Astrocyte (in vitro differentiated cells and primary cell): ENCODE measurements at places on chromosomes 1 and 21.
A peak's percentile ranks its signal among the peaks of the same experiment; 100 is the strongest.

DNA sequence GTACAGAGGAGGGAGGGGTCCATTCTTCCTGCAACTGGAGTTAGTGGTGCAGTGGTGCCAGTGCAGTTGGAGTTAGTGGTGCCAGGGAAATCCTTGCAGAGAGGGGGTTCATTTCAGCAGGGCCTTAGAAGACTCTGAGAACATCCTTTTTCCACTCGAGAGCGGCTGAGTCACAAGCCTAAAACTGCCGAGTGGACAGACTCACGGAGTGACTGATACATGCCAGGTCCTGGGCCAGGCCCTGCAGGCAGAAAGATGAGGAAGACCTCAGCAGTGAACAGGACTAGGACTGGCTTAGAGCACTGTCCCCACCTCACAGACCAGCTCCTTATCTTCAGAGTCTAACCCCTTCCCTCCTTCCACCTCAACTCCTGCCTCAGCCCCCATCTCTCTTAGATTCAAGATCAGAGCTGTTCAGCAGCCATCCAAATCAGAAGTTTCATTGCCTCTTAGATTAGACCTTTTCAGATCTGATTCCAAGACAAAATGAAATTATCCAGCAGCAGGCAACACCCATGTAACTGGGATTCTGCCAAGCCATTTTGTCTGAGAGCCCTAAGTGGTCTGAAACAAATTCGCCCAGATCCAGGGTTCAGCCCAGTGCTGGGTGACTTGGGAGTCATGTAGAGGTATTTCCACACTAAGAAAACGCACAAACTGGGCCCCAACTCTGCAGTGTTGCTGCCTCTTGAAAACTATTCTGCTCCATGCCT is 12.7 kb upstream of the IKBKE start:
- DNase-seq: no peak
- peaks cover 7% of the 10 kb centered on the region for H3K4me1 ChIP-seq
- H3K4me3 ChIP-seq: no peak overlapping the region
- H3K36me3 ChIP-seq: peaks cover 13% of the 10 kb centered on the region
- H3K27me3 ChIP-seq: no peaks in the 10 kb centered on the region
- no peak overlapping the region for H3K27ac ChIP-seq

- no peaks in the 10 kb centered on the region for H3K27me3 ChIP-seq
- DNase-seq: no peak
- no peak overlapping the region for H3K27ac ChIP-seq
- H3K36me3 ChIP-seq: no peaks in the 10 kb centered on the region
- peaks cover 18% of the 10 kb centered on the region for H3K4me1 ChIP-seq
- no peak overlapping the region for H3K4me3 ChIP-seq
Measured at GRCh38 chr1:9451081-9451480, 88.2 kb upstream of the SLC25A33 start.

GRCh38 chr1:72229893-72230292 is 52.4 kb downstream of the NEGR1 start:
- H3K36me3 ChIP-seq: no peaks in the 10 kb centered on the region
- H3K27me3 ChIP-seq: no peaks in the 10 kb centered on the region
- H3K4me1 ChIP-seq: no peaks in the 10 kb centered on the region
- DNase-seq: peak; percentile 10
- no peak overlapping the region for H3K4me3 ChIP-seq

- H3K4me1 ChIP-seq: peaks cover 16% of the 10 kb centered on the region
- H3K36me3 ChIP-seq: no peaks in the 10 kb centered on the region
- H3K4me3 ChIP-seq: no peak overlapping the region
- peaks cover 43% of the 10 kb centered on the region for H3K27me3 ChIP-seq
- H3K27ac ChIP-seq: no peak overlapping the region
Measured at GRCh38 chr1:156856282-156856785, 2.6 kb downstream of the INSRR start.

- peaks cover 2% of the 10 kb centered on the region for H3K36me3 ChIP-seq
- H3K27me3 ChIP-seq: no peaks in the 10 kb centered on the region
- H3K4me1 ChIP-seq: peaks cover 48% of the 10 kb centered on the region
- DNase-seq: no peak
Measured at GRCh38 chr1:41622859-41623732, 138.6 kb upstream of the EDN2 start.

GRCh38 chr1:5532811-5533210 is 459.4 kb downstream of the NPHP4 start:
- H3K27ac ChIP-seq: no peak overlapping the region
- H3K4me3 ChIP-seq: no peak overlapping the region
- no peaks in the 10 kb centered on the region for H3K4me1 ChIP-seq
- no peaks in the 10 kb centered on the region for H3K27me3 ChIP-seq
- no peak for DNase-seq

DNA sequence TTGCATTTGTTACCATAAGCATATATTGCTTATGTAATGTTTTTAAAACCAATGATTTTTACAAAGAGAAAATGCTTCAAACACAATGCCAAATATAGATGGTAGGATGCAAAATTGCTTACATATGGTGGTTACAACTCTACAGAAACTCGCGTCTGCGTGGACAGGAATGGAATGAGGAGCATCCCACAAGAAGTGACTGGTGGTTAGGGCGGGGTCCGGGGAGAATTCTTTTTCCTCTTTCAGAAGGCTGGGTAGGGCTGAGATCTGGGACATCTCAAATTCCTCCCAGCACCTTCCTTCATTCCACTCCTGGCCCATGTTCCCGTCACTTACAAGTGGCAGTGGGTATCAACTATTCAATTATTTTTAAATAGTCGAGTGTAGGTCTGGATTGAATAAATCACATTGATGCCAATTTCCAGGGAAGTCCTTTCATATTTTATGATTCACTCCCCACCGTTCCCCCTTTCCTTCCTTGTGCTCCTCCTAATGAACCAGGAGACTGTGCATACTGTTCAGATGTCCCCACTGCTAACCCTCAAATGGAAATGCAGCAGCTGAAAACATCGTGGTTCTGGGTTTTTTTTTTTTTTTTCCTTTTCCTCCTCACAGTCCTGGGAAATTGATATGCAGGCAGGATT is 174.5 kb upstream of the POU3F1 start:
- no peaks in the 10 kb centered on the region for H3K27me3 ChIP-seq
- H3K27ac ChIP-seq: peak overlapping the region; percentile 4
- DNase-seq: peak; percentile 94
- no peak overlapping the region for H3K4me3 ChIP-seq

DNA sequence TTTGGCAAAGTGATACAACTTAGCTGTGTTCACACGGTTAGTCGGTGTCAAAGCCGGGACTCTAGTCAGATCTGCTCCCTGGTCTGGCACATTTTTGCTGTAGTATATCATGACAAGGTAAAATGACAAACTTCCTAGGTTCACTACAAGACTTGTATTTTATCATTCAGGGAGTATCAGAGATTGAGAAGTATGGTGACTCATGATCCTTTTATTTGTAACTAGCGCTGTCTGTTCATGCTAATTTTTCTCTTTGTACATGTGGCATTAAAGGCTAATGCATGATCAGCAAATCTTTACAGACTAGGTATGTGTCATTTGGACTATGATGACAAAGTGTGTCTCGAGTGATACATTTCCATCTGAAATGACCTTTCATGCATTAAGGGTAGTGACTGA is 326.7 kb downstream of the SIPA1L2 start:
- H3K27ac ChIP-seq: no peak overlapping the region
- H3K27me3 ChIP-seq: no peaks in the 10 kb centered on the region
- H3K4me1 ChIP-seq: no peaks in the 10 kb centered on the region

GRCh38 chr1:46084553-46085451 is 47.6 kb downstream of the PIK3R3 start:
- H3K4me3 ChIP-seq: no peak overlapping the region
- H3K36me3 ChIP-seq: no peaks in the 10 kb centered on the region
- peaks cover 14% of the 10 kb centered on the region for H3K4me1 ChIP-seq
- H3K27me3 ChIP-seq: no peaks in the 10 kb centered on the region
- peak overlapping the region; percentile 53 for H3K27ac ChIP-seq

DNA sequence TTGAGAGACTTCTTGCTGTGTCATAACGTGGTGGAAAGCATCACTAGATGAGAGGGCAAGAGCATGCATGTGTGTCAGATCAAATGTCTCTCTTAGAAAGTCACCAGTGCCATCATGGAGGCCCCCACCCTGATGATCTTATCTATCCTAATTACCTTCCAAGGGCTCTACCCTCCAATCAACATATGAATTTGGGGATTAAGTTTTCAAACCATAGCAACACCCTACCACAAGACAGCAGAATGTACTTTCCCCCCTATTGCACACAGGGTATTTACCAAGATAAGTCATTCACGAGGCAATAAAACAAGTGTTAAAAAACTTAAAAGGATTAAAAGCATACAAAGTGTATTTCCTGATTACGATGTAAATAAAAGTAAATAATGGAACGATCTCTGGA is 515.6 kb downstream of the LMO4 start:
- no peaks in the 10 kb centered on the region for H3K27me3 ChIP-seq
- H3K36me3 ChIP-seq: no peaks in the 10 kb centered on the region
- no peak for DNase-seq
- no peak overlapping the region for H3K4me3 ChIP-seq
- H3K4me1 ChIP-seq: no peaks in the 10 kb centered on the region

- H3K27ac ChIP-seq: no peak overlapping the region
- H3K27me3 ChIP-seq: peaks cover 27% of the 10 kb centered on the region
- H3K36me3 ChIP-seq: no peaks in the 10 kb centered on the region
- no peak overlapping the region for H3K4me3 ChIP-seq
Measured at GRCh38 chr1:218171302-218171893, 113.7 kb upstream of the RRP15 start.

DNA sequence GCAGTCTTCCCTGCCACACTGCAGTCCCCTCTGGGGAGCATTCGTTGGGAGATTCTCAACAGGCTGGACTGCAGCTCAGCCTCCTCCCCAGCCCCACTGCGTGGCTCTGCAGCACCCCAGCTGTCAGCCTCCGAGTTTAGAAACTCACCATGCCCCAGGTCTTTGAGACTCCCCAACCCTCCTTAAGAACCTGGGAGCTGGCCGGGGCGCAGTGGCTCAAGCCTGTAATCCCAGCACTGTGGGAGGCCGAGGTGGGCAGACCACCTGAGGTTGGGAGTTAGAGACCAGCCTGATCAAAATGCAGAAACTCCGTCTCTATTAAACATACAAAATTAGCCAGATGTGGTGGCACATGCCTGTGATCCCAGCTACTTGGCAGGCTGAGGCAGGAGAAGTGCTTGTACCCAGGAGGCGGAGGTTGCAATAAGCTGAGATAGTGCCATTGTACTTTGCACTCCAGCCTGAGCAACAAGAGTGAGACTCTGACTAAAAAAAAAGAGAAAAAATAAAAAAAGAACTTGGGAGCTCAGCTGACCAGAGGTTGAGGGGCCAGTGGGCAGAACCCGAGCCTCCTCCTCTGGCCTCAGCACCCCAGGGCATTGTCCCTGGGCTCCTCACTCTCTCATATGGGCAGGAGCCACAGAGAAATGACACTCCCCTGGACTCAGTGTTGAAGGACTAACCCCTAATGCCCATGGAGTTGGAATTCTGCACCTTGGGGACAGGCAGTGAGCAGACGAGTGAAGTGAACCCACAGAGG is 5.6 kb downstream of the OLIG2 start:
- H3K27ac ChIP-seq: no peak overlapping the region
- H3K4me3 ChIP-seq: no peak overlapping the region
- H3K27me3 ChIP-seq: peaks cover 83% of the 10 kb centered on the region
- DNase-seq: no peak
- H3K4me1 ChIP-seq: peaks cover 4% of the 10 kb centered on the region
- H3K36me3 ChIP-seq: no peaks in the 10 kb centered on the region

GRCh38 chr1:25197235-25197975 is 34.9 kb downstream of the SYF2 start:
- DNase-seq: no peak
- no peak overlapping the region for H3K27ac ChIP-seq
- H3K4me1 ChIP-seq: peaks cover 8% of the 10 kb centered on the region
- H3K36me3 ChIP-seq: no peaks in the 10 kb centered on the region
- H3K4me3 ChIP-seq: no peak overlapping the region
- H3K27me3 ChIP-seq: peaks cover 12% of the 10 kb centered on the region

GRCh38 chr1:93447481-93448291 is at the start of gene FNBP1L:
Gene FNBP1L, plus strand, starts transcription at chr1:93448118. Its CDS starts 164 bp downstream, at chr1:93448282.
- H3K36me3 ChIP-seq: no peaks in the 10 kb centered on the region
- peak; percentile 51 for DNase-seq
- H3K27ac ChIP-seq: peak within 1 kb of the TSS; percentile 58

DNA sequence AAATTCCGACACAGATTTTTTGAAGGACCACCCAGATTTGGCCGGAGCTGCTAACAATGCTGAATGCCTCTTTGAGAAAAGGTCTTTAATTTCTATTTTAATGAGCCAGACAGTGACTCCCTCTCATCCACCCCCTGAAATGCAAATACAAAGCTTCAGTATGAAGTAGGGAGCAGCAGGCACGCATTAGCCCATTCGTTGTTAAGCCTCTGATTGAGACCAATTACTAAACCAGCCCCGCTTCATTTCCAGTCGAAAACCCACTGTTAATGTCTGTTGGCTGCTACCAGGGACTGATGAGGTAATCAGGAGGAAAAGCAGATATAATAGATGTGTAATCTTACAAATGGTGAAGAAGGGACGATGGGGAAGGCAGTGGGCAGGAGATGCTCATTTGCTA is 4.8 kb upstream of the C8A start:
- no peak overlapping the region for H3K27ac ChIP-seq
- H3K27me3 ChIP-seq: peaks cover 4% of the 10 kb centered on the region
- H3K36me3 ChIP-seq: no peaks in the 10 kb centered on the region
- H3K4me3 ChIP-seq: no peak overlapping the region
- no peak for DNase-seq

- DNase-seq: no peak
- H3K27ac ChIP-seq: no peak overlapping the region
- H3K27me3 ChIP-seq: no peaks in the 10 kb centered on the region
- H3K36me3 ChIP-seq: no peaks in the 10 kb centered on the region
- H3K4me1 ChIP-seq: no peaks in the 10 kb centered on the region
- no peak overlapping the region for H3K4me3 ChIP-seq
Measured at GRCh38 chr1:236160540-236161127, 18.3 kb downstream of the GPR137B start.

DNA sequence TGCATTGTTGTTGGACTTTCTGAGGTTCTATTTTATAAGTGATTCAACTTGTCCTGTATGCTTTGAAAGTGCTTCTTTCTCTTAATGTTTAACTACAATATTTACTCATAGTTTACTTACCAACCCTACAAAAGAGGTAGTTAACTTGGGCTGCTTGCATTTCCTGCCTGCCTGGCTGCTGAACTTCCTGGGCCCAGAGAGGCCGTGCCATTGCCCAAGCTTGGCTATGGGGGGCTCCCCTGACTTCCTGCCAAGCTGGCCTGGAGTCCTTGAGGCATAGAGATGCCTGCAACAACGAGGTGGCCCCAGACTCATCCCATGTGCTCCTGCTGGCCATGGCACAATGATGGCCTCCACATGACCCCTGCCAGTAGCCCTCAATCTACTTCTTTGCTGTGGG is 361.6 kb upstream of the PLD5 start:
- DNase-seq: no peak
- no peak overlapping the region for H3K4me3 ChIP-seq
- H3K27ac ChIP-seq: no peak overlapping the region
- H3K27me3 ChIP-seq: no peaks in the 10 kb centered on the region

GRCh38 chr1:164780111-164780812 is 221.3 kb downstream of the PBX1 start:
- no peaks in the 10 kb centered on the region for H3K36me3 ChIP-seq
- H3K4me3 ChIP-seq: no peak overlapping the region
- peaks cover 12% of the 10 kb centered on the region for H3K4me1 ChIP-seq
- H3K27ac ChIP-seq: no peak overlapping the region
- H3K27me3 ChIP-seq: no peaks in the 10 kb centered on the region
- DNase-seq: no peak

- H3K27ac ChIP-seq: no peak overlapping the region
- DNase-seq: peak; percentile 42
- H3K4me1 ChIP-seq: peaks cover 15% of the 10 kb centered on the region
- H3K27me3 ChIP-seq: no peaks in the 10 kb centered on the region
Measured at GRCh38 chr1:3120140-3120539, 51.1 kb downstream of the PRDM16 start.

GRCh38 chr1:169163059-169163458 is 56.6 kb downstream of the ATP1B1 start:
- no peaks in the 10 kb centered on the region for H3K36me3 ChIP-seq
- H3K27ac ChIP-seq: no peak overlapping the region
- H3K4me3 ChIP-seq: no peak overlapping the region
- DNase-seq: peak; percentile 40
- no peaks in the 10 kb centered on the region for H3K27me3 ChIP-seq
